Naive thymus-derived CD8-positive, alpha-beta T cell (primary cell): ENCODE measurements at places on chromosomes 3 and 15. TPM values are rescaled to one million over a fixed set of nuclear protein-coding genes. Genes with fewer than 3 reads are reported as not detected.

GTF2E1 gene
- 10.9 TPM for polyA plus RNA-seq

KIF7 gene
- not detected for polyA plus RNA-seq

GOLGA6A gene
- polyA plus RNA-seq, result not detected

TTLL13 gene
- polyA plus RNA-seq, result not detected

PARP15 gene
- polyA plus RNA-seq, result 6.9 TPM

ITIH4 gene
- not detected for polyA plus RNA-seq

NOX5 gene
- not detected for polyA plus RNA-seq

SKOR1 gene
- not detected for polyA plus RNA-seq

OCA2 gene
- not detected for polyA plus RNA-seq

STARD5 gene
- 3.8 TPM for polyA plus RNA-seq

SEC61A1 gene
- polyA plus RNA-seq, result 84.7 TPM

RTP1 gene
- not detected for polyA plus RNA-seq

CLDN16 gene
- not detected for polyA plus RNA-seq

SAMMSON gene
- polyA plus RNA-seq, result not detected

ARRDC4 gene
- 0.63 TPM for polyA plus RNA-seq

EIF2A gene
- polyA plus RNA-seq, result 50.8 TPM

PP2D1 gene
- 0.33 TPM for polyA plus RNA-seq
